HCT116 (cell line): ENCODE measurements at places on chromosomes 4 and X. TPM values are rescaled to one million over a fixed set of nuclear protein-coding genes. Genes with fewer than 3 reads are reported as not detected.

DNA sequence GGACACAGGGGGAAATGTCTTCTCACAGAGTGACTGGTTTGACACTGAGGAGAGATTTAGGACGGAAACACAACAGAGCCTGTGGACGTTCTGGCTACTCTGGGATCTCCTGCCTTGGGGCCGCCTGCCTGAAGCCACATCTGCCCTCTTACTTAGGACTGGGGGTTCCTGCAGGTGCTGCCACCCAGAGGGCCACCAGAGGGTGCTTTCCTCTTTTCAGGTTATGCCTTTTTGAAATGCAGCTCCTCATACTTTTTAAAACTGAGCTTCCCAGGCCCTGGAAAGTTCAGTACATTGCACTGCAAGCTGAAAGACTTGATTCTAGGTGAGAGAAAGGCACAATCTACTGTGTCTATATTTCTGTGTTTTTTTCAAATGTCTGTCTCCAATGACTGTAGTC is 92.2 kb upstream of the PGRMC2 start:
- DNase-seq: no peak

DNA sequence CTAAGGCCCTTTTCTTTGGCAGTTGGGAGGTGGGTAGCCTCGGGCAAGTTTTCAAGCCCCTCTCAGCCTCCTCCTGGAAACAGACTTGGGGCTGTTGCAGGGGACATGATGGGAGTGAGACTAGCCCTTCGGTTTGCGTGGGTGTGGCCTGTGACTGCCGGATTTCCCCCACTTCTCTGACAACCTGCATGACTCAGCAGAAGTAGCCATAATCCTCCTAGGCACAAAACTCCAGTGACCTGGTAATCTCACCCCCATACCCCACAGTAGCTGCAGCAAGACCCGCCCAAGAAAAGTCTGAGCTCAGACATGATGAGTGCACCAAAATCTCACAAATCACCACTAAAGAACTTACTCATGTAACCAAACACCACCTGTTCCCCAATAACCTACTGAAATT is 433.7 kb upstream of the AMOT start:
- DNase-seq: no peak

- DNase-seq: no peak
Measured at GRCh38 chr4:117328333-117328732, 243.0 kb upstream of the TRAM1L1 start.

Gene PF4V1
- total RNA-seq: not detected

Gene INTU
- total RNA-seq: 12.0 TPM
